ENCODE measurements at places on chromosomes 5 and 9. TPM values are rescaled to one million over a fixed set of nuclear protein-coding genes. Genes with fewer than 3 reads are reported as not detected.

The EQTN gene
- total RNA-seq = not detected

The PCDHA11 gene
- total RNA-seq = not detected

The ADGRV1 gene
- not detected for total RNA-seq

The SPINK4 gene
- not detected for total RNA-seq

The UBQLN1 gene
- 110 TPM for total RNA-seq

The DBH gene
- total RNA-seq = not detected

The FOXI1 gene
- total RNA-seq = not detected

The CARTPT gene
- not detected for total RNA-seq

The CBY3 gene
- total RNA-seq = 0.35 TPM

The C9orf57 gene
- total RNA-seq = not detected

DNA sequence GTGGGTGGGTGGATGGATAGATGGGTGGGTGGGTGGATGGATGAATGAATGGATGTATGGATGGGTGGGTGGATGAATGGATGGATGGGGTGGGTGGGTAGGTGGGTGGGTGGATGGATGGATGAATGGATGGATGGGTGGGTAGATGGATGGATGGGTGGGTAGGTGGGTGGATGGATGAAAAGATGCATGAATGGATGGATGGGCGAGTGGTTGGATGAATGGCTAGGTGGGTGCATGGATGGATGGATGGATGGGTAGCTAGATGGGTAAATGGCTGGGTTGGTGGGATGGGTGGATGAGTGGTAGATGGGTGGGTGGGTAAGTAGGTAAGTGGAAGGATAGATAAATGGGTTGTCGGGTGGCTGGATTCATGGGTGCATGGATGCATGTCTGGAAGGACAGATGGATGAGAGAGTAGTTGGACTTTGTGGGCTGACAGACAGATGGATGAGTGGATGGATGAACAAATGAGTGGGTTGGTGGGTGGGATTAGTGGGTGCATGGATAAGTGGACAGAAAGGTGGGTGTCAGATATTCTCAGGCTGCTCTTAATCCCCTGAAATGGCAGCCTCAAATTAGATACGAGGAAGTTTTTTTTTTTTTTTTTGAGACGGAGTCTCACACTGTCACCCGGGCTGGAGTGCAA lies 100.8 kb upstream of the SARDH start:
- H3K4me3 ChIP-seq = no peak overlapping the region
- H3K36me3 ChIP-seq = no peaks in the 10 kb centered on the region
- DNase-seq = no peak
- no peaks in the 10 kb centered on the region for H3K4me1 ChIP-seq

- no peaks in the 10 kb centered on the region for H3K27me3 ChIP-seq
- no peak for DNase-seq
- H3K4me3 ChIP-seq = no peak overlapping the region
- no peaks in the 10 kb centered on the region for H3K36me3 ChIP-seq
- no peaks in the 10 kb centered on the region for H3K4me1 ChIP-seq
- no peak overlapping the region for H3K27ac ChIP-seq
These were observed 2003.8 kb upstream of the CDH9 start for GRCh38 chr5:29042152-29042551.

DNA sequence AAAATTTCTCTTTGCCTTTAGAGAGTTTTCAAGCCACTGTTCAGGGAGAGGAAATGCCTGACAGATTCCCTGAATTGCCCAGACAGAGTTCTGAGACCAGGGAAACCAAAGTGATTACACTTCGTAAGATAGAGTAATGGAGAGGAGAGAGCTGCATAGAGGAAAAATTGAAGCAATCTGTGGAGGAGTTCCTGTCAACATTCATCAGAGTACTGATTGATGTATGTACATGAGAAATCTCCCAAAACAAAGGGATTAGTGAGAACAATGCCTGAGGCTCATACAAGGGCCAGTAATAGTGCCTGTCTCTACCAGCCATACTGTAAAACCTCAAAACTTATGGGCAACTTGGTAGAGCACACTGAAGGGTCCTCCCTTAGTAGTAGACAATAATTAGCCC lies 79.0 kb upstream of the TRIM32 start:
- H3K36me3 ChIP-seq = peaks cover 3% of the 10 kb centered on the region
- DNase-seq = no peak

DNA sequence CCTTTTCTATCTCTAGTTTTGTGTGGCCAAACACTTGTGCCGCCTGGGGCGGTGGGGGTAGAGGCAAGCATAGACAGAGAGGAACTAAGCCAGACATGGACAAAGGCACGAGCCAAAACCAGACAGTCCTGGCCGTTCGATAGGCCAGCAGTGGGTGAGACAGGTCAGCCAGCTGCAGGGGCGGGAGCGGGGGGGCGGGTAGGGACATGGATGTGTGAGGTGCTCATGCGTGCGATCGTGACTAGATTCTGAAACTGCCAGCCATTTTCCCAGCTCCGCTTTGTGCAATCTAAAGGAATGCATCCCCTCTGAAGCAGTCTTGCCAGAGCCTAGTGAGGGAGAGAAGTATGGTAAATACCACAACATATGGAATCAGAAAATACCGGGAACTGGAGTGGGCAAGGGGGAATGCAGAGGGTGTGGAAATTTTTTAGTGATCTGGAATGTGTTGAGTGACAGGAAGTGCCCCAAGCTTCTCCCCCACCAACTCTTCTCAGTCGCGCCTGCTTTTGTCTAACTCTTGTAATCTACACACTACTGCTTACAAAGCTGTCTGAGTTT lies 111.9 kb downstream of the NR6A1 start:
- H3K36me3 ChIP-seq = no peaks in the 10 kb centered on the region
- H3K27ac ChIP-seq = peak overlapping the region; percentile 70

DNA sequence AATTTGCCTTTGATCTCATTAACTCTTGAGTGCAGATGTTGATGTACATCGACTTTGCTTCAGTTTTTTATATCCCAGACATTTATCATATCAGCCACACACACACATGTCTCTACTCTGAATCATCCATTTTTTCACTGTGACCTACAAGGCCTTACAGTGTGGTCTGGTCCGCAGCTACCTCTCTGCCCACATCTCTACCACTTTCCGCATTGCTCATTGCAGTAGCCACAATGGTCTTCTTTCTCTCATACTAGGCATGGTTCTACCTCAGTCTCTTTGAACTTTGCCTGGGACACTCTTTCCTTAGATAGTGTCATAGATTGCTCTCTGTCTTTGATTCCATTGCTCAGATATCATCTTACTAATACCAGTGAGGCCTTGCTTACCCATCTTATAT lies 87.9 kb upstream of the FSD1L start:
- no peak overlapping the region for H3K27ac ChIP-seq
- no peak overlapping the region for H3K4me3 ChIP-seq
- DNase-seq = peak; percentile 14
- no peaks in the 10 kb centered on the region for H3K27me3 ChIP-seq
- peaks cover 29% of the 10 kb centered on the region for H3K4me1 ChIP-seq

- peak overlapping the region; percentile 94 for H3K4me3 ChIP-seq
- H3K27me3 ChIP-seq = no peaks in the 10 kb centered on the region
- peaks cover 28% of the 10 kb centered on the region for H3K4me1 ChIP-seq
- H3K36me3 ChIP-seq = peaks cover 14% of the 10 kb centered on the region
These were observed 24.0 kb downstream of the HNRNPK start for GRCh38 chr9:83956086-83956435.

- H3K36me3 ChIP-seq = no peaks in the 10 kb centered on the region
- peaks cover 8% of the 10 kb centered on the region for H3K27me3 ChIP-seq
- H3K4me3 ChIP-seq = no peak overlapping the region
- no peak for DNase-seq
- no peaks in the 10 kb centered on the region for H3K4me1 ChIP-seq
These were observed 130.5 kb downstream of the CETN3 start for GRCh38 chr5:90279091-90279490.

- peaks cover 28% of the 10 kb centered on the region for H3K27me3 ChIP-seq
- H3K27ac ChIP-seq = no peak overlapping the region
- H3K4me3 ChIP-seq = no peak overlapping the region
- H3K36me3 ChIP-seq = no peaks in the 10 kb centered on the region
- DNase-seq = no peak
These were observed 3.1 kb upstream of the STX17 start for GRCh38 chr9:99903393-99903792.

DNA sequence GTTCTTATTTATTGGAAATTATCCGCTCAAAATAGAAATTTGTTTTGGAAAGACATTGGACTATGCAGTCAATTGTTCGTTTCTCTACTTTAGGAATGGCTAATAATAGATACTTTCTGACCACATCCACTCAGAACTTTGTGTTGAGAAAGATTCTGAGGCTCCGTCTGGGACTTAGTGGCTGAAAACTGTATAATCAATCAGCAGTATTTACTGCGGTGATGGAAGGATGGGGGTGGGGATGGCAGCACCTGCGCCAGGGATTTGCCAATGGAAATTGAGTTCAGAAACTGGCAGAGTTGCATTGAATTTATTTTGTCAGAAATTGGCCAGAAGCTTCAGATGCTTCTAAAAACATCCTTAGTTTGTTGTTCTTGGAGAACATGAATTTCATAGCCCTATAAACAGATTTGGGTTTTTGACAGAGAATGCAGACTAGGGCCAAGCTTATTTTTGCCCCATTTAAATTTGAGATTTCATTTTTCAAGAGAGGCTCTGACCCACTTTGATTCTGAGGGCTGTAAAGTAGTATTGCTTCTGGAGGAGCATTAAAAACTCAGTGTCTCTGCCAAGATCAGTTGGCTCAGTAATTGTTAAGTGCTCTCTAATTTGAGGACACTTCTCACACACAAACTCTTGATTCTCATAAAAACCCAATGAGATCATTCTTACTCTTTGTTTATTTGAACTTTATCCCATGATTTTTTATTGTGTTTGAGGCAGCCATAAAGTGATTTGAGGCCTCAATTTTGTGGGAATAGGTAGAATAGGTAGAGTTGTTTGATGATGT lies 215.1 kb downstream of the CD180 start:
- H3K27me3 ChIP-seq = peaks cover 10% of the 10 kb centered on the region
- no peak for DNase-seq
- H3K4me3 ChIP-seq = no peak overlapping the region

DNA sequence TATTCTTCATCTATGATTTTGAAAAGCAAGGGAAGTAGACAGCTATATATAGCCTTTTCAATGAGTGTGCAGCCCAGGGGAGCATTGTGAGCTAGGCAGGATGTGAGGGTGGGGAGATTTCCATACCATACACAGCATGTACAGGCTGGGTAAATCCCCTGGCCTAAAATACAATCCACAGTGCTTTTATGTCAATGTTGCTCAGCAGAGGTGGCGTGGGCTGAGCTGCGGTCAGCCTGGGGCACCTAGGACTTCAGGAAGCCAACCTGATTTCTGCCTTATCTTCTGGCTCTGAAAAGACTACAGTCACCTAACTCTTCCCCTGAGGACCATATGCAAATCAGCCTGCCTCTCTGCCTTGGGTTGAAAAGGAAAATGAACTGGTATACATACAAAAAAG lies 6.3 kb upstream of the GARIN3 start:
- peak; percentile 86 for DNase-seq
- peaks cover 28% of the 10 kb centered on the region for H3K36me3 ChIP-seq

- no peak overlapping the region for H3K27ac ChIP-seq
- DNase-seq = no peak
- no peaks in the 10 kb centered on the region for H3K4me1 ChIP-seq
- H3K4me3 ChIP-seq = no peak overlapping the region
- no peaks in the 10 kb centered on the region for H3K27me3 ChIP-seq
- no peaks in the 10 kb centered on the region for H3K36me3 ChIP-seq
These were observed 11.2 kb upstream of the COL5A1 start for GRCh38 chr9:134630393-134630790.

- H3K27ac ChIP-seq = no peak overlapping the region
- H3K4me1 ChIP-seq = no peaks in the 10 kb centered on the region
- no peak for DNase-seq
- no peak overlapping the region for H3K4me3 ChIP-seq
- H3K27me3 ChIP-seq = peaks cover 3% of the 10 kb centered on the region
These were observed 16.9 kb upstream of the ZNF366 start for GRCh38 chr5:72523960-72524582.

DNA sequence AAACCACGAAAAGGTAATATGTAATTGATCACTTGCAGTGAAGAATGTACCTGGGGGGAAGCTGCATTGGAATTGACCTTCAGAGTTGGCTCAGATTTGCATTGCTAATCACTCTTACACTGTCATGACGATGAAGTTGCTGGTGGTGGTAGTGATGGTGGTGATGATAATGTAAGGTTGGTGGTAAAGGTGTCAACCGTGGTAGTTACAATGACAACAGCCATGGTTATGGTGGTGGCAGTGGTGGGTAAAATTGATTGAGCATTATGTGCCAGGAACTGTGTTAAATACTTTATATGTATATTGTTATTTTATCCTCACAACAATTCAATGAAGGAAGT lies 282.4 kb downstream of the NR3C1 start:
- H3K36me3 ChIP-seq = peaks cover 25% of the 10 kb centered on the region
- DNase-seq = no peak
- H3K4me3 ChIP-seq = no peak overlapping the region
- no peaks in the 10 kb centered on the region for H3K27me3 ChIP-seq

GRCh38 chr5:72606525-72606924 lies 99.3 kb upstream of the ZNF366 start:
- DNase-seq = no peak
- peaks cover 11% of the 10 kb centered on the region for H3K27me3 ChIP-seq
- no peaks in the 10 kb centered on the region for H3K36me3 ChIP-seq
- no peak overlapping the region for H3K27ac ChIP-seq
- H3K4me3 ChIP-seq = no peak overlapping the region

DNA sequence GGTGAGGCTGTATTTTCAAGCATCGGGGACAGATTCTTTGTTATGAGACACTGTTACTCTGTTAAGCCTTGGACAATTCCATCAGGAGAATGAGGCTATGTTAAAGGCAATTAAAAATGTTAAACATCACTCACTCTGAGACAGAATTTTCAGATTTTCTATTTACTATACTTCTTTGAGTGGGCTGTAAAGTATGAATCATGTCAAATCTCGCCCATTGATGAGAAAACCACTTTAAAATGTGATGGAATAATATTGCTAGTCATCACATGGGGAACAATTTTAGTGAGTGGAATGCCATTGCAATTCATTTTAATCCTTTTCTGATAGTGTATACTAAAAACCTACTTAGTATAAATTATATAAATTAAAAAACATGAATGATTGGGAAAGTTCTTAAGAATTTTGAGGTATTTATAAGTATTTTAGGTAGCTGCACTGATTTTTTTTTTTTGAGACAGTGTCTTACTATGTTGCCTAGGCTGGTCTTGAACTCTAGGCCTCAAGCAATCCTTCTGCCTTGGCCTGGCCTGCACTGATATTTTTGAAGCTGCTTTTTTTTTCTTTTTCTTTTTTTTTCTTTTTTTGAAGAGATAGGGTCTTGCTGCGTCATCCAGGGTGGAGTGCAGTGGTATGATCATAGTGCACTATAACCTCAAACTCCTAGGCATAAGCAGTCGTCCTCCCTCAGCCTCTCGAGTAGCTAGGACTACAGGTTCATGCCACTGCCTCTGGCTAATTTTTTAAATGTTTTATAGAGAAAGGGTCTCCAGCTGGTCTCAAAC lies 73.2 kb downstream of the KIAA1958 start:
- H3K4me1 ChIP-seq = peaks cover 2% of the 10 kb centered on the region
- no peak for DNase-seq
- no peaks in the 10 kb centered on the region for H3K36me3 ChIP-seq
- no peaks in the 10 kb centered on the region for H3K27me3 ChIP-seq
- no peak overlapping the region for H3K27ac ChIP-seq

- no peaks in the 10 kb centered on the region for H3K36me3 ChIP-seq
- H3K4me1 ChIP-seq = peaks cover 11% of the 10 kb centered on the region
- peaks cover 52% of the 10 kb centered on the region for H3K27me3 ChIP-seq
- H3K27ac ChIP-seq = no peak overlapping the region
- H3K4me3 ChIP-seq = no peak overlapping the region
These were observed 15.9 kb downstream of the OR2V1 start for GRCh38 chr5:181114844-181115778.

- no peak overlapping the region for H3K27ac ChIP-seq
- peaks cover 11% of the 10 kb centered on the region for H3K4me1 ChIP-seq
These were observed 8.4 kb downstream of the PTGES2 start for GRCh38 chr9:128118971-128119665.
